ENCODE measurements at places on chromosomes 3 and 15.

GRCh38 chr15:58235961-58236360 lies 97.8 kb downstream of the AQP9 start:
- DNase-seq: no peak

DNA sequence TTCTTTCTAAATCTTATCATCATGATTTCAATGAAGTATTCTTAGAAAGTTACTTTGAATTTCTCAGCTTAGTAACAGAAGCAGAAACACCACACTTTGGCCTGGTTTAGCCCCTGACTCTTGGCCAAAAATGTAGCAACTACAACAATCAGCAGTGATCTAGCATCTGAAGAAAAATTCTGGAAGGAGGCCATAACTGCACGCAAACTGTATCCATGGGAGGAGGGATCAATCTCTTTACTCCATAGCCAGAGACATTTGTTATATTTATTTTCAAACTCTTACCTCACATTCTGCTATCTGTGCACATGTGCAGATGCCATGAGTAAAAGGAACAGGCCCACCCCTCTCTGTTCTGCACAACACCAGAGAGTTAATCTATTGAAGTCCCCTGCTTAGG lies 251.0 kb upstream of the P2RY1 start:
- DNase-seq: no peak

DNA sequence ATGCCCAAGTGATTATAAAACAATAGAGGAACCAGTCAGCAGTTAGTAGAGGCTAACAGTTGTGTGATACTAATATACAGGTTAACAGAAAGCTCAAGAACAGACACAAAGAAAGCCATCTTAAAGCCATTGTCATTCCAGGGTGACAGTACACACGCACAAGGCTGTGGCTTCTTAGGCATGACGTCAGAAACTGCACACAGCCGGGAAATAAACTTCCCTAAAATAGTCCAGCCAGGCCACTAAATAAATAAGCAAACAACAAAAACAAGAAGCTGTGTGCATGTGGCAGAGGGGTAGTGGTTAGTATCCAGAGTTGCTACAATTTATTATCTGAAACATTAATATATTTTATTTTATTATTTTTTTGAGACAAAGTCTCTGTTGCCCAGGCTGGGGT lies 49.8 kb downstream of the PPCDC start:
- no peak for DNase-seq

- no peak for DNase-seq
These were observed 179.6 kb upstream of the THRB start for GRCh38 chr3:24674261-24674660.

DNA sequence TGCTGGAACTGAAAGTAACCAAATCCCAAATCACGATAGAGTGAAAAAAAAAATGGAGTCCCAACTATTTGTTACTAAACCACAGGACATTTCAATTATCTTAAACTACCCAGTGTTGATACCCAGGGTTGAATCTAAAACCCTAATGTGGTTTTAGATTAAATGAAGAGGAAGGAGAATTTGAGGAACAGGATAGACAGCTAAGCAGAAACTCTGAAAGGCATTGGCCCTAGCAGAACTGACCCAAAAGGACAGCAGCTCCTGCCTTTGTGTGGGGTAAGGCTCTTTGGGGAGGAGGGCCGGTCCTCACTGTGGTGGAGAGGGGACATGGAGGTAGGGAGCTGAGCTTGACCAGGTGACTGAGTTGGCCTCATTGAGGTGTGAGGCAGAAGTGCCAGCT lies 30.7 kb upstream of the SNRK start:
- DNase-seq: no peak

- no peak for DNase-seq
These were observed 29.6 kb upstream of the EHHADH start for GRCh38 chr3:185283374-185283935.

- no peak for DNase-seq
These were observed 127.6 kb upstream of the MEF2A start for GRCh38 chr15:99438224-99438585.

- DNase-seq: no peak
These were observed 35.8 kb downstream of the PRKCD start for GRCh38 chr3:53196575-53197407.

DNA sequence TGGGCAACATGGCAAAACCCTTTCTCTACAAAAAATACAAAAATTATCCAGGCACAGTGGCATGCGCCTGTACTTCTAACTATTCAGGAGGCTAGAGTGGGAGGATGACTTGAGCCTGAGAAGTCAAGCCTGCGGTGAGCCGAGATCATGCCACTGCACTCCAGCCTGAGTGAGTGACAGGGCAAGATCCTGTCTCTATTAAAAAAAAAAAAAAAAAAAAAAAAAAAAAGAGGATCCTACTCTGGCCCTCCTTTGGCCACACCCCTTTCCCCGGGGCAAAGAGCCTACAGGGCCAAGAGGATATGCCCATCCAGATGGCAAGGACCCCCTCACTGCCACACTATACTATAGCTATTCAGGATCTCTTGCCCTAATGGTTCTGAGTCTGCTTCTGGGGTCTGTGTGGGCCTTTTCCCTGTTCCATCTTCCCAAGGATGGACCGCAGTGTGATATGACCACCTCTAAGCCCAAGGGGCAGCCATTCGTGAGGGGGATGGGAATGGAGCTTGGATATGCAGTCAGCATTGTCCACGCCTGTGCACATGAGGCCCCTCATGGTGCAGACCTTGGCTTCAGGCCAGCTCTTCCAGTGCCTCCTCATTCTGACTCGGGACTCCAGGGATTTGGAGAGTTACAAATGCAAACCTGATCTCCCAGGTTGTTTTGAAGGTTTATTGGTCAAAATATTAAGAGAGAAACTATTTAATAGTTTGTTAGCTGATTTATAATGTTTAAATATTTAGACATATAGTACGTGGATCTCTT lies 7.3 kb downstream of the TYRO3 start:
- DNase-seq: no peak

- no peak for DNase-seq
These were observed 4.7 kb upstream of the CCDC54 start for GRCh38 chr3:107372506-107372905.

- DNase-seq: peak; percentile 14
These were observed 30.4 kb upstream of the ALDH1A3 start for GRCh38 chr15:100849021-100849854.

- no peak for DNase-seq
These were observed 14.0 kb downstream of the KLF13 start for GRCh38 chr15:31340592-31340991.

GRCh38 chr15:69809421-69809820 lies 288.3 kb downstream of the TLE3 start:
- DNase-seq: no peak

GRCh38 chr3:6522191-6522590 lies 338.7 kb upstream of the GRM7 start:
- no peak for DNase-seq

DNA sequence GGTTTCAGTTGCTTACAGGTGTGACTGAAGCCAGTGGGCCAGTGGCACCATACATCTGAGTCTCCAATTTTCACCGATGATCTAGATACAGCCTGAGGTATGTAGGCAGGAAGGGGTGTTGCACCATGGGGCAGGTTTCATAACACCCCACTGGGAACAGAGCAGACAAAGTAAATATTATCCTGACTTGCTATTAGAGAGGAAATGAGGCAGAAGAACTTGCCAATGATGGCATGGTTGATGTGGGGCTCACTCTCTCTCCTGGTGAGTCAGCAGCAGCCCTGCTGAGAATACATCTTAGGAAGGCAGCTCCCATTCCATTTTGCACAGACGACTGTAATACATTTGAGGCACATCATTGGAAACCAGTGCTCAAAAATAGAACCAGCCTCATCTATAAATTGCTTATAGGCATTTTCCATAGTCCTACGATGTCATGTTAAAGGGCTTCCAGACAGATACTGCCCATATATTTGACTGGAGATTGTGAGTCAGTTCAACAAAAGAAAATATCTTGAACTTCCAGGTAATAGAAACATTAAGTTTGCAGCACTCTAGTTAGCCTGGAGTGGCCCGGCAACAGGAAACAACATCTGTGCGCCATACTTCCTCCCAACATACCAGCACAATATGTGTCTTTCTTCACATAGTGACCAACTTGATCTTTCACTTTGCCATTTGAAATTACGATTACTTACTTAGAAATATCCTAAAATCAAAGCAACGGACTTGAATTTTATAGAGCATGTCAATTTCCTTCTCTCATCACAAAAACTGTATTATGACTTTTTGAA lies 175.5 kb downstream of the NECTIN3 start:
- no peak for DNase-seq

GRCh38 chr3:159635047-159635641 lies 353.5 kb upstream of the IL12A start:
- no peak for DNase-seq

GRCh38 chr3:89504432-89504831 lies 397.0 kb downstream of the EPHA3 start:
- DNase-seq: no peak

DNA sequence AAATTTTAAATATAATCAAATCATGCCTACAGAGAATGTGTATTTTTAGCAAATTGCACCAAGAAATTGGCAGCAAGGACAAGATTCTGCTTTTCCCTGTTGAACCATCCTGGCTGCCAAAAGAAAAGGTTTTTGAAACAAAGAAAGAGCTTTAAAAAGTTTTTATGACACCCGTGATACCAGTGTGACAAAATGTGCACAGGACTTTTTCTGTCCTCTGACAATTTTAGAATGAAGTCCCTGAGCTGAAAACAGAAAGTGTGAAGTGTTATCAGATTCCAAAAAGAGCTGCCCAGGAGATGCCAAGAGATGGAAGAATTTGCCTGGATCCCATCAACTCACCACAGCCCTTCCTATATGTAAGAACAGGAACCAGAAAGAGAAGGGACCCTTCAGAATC lies 33.2 kb upstream of the TMC3 start:
- no peak for DNase-seq

GRCh38 chr3:182722907-182723306 lies 70.4 kb upstream of the ATP11B start:
- no peak for DNase-seq

- no peak for DNase-seq
These were observed 28.9 kb upstream of the MITF start for GRCh38 chr3:69710153-69710977.

DNA sequence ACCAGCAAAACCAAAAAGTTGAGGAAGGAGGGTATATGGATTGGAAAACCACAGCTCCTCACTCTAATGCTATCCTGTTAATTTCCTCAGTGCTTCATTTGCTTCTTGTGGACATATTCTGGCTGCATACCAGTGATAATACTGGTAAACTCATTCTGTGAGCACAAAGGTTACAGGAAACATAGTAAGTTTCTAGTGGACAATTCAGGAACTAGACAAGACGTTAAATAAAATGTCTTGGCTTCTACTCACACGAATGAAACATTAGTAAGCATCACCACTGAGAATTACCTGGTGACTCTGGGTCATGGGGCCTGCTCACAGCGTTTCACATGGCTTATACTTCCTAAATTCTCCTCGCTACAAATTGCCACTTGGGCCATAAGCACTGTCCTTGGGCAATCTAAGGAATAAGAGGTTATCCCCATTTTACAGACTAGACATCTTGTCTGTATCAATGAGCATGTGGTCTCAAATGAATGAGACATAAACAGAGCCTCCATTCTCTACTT lies 20.1 kb upstream of the PPIB start:
- DNase-seq: no peak

- no peak for DNase-seq
These were observed 2.1 kb upstream of the HACD2 start for GRCh38 chr3:123586968-123587367.

GRCh38 chr15:40097096-40097967 lies 11.3 kb downstream of the BMF start:
- DNase-seq: no peak

- DNase-seq: no peak
These were observed 35.0 kb downstream of the EEFSEC start for GRCh38 chr3:128188326-128188725.

- no peak for DNase-seq
These were observed 16.9 kb downstream of the ICE2 start for GRCh38 chr15:60462027-60462426.

- DNase-seq: no peak
These were observed 41.4 kb downstream of the CHSY1 start for GRCh38 chr15:101210466-101210865.

DNA sequence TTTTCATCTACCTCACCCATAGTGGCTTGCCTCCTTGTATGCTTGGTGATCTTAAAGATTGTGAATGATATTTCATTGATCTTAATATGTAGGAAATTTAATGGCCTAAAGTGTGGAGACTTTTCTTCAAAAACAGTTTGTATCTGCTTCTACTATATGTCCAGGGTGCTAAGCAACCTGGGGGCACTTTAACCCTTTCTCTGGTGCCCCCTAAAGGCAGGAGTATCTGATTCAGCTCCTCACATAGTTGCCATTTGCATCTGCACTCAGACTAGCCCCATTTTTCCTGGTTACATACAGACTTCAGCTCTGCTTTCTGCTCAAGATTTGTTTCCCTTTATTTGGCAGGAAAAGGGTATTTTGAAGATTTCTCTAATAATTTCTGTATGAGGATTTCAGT lies 5.2 kb upstream of the PFN2 start:
- no peak for DNase-seq
